Central memory CD8-positive, alpha-beta T cell (primary cell): ENCODE measurements at places on chromosomes 3 and 15.

- H3K4me1 ChIP-seq = no peaks in the 10 kb centered on the region
- no peaks in the 10 kb centered on the region for H3K36me3 ChIP-seq
- no peak overlapping the region for H3K4me3 ChIP-seq
- H3K27ac ChIP-seq = no peak overlapping the region
- no peaks in the 10 kb centered on the region for H3K27me3 ChIP-seq
These were observed 203.5 kb downstream of the MECOM start for GRCh38 chr3:169460035-169460434.

DNA sequence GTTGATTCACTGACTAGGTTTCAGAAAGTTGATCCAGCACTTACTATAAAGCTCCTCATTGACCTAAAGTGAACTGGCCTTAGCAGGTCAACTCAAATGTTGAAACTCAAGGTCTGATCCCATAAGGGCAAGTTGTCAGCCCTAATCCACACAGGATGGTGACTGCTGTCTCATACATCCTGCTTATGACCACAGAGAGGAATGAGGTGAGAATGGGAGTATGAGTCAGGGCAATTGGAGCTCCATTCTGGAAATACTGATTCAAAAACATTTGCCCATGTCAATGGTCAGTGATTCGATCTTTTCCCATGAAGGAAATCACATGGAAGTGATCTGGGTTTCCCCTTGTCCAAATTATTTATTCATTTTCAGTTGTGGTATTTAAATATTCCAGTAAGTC is 78.7 kb downstream of the ZNF385D start:
- DNase-seq = no peak
- no peaks in the 10 kb centered on the region for H3K4me1 ChIP-seq
- H3K27me3 ChIP-seq = no peaks in the 10 kb centered on the region
- H3K4me3 ChIP-seq = no peak overlapping the region
- H3K36me3 ChIP-seq = no peaks in the 10 kb centered on the region
- no peak overlapping the region for H3K27ac ChIP-seq

DNA sequence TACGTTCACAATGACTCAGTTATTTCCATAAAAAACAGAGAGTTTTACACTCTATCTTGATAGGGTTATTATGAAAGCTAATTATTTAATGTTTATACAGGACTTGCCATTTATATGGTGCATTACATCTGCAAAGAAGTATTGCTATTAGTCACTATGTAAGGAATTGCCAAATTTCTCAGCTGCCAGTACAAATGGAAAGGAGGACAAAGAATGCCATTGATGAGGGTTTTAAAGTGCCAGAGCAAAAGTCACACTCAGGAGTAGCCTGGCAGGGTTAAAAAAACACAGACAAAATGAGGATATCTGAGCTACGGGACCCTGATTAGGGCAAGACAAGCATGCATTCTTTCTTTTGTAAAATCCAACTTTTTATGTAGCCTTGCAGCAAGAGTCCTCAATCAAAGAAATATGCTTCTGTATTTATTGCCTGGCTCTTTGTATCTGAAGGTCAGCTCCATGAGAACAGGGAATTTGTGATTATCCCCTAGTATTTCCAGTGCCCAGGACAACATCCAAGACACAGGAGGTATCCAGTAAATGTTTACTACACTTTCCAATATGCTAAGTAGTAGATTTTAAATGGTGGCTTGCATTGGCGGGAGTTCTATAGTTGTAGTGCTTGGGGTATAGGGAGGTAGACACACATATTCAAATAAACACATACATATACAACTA is 1013.6 kb downstream of the ROBO1 start:
- DNase-seq = no peak
- H3K36me3 ChIP-seq = peaks cover 1% of the 10 kb centered on the region
- H3K27ac ChIP-seq = no peak overlapping the region

DNA sequence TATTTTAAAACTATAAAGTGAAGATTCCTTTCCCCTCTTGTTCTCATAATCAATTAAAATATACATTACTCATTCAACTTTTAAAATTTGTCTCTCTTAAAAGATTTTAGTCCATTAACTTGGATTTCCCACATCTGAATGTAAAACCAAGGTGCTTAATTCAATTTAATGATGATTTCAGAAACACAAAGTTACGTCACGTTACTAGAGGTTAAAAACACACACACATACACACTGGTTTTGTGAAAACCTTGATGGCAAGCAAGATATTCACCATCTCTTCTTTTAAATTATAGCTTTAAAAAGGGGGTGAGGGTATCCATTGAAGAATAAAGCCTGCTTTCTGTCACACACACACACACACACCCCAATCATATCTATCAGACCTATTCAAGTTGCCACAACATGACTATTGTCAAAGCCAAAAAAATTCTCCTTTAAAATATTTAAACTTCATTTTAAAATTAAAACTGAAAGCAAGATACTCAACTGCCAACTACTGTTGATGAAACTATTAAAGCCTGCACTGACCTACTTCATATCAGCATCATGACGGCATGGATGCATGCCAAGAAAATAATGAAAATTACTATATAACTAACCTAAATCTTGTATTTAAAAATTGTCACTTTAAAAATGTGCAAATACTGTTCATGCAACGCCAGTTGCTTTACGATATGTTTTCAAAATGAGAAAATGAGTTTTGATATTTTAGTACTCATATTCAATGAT is 2.1 kb downstream of the RFX7 start:
- peaks cover 50% of the 10 kb centered on the region for H3K4me1 ChIP-seq
- H3K36me3 ChIP-seq = peaks cover 15% of the 10 kb centered on the region
- H3K27me3 ChIP-seq = no peaks in the 10 kb centered on the region
- no peak for DNase-seq
- peak overlapping the region; percentile 83 for H3K27ac ChIP-seq

DNA sequence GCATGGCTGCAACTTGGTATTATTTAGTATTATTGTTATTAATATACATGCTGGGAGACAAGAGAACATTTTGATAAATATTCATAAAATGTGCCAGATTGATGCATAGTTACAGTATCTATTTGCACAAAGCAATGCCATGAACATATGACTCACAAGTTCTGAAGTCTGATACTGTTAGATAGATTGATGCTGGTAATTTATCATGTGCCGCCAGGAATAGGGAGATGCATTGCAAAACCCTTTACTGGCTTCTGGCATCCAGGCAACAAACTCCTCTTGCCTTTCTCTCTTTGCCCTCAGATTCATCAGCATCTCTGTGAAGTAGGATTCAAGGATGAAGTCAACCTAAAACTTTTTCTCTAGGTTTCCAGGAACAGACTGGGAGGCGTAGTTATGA is 41.0 kb upstream of the SLC25A26 start:
- H3K27me3 ChIP-seq = no peaks in the 10 kb centered on the region
- H3K27ac ChIP-seq = no peak overlapping the region
- no peak for DNase-seq
- no peaks in the 10 kb centered on the region for H3K4me1 ChIP-seq

- no peak overlapping the region for H3K27ac ChIP-seq
- H3K4me1 ChIP-seq = no peaks in the 10 kb centered on the region
- H3K36me3 ChIP-seq = no peaks in the 10 kb centered on the region
- H3K27me3 ChIP-seq = peaks cover 19% of the 10 kb centered on the region
- H3K4me3 ChIP-seq = no peak overlapping the region
These were observed 156.4 kb downstream of the LRRC28 start for GRCh38 chr15:99407716-99408115.

DNA sequence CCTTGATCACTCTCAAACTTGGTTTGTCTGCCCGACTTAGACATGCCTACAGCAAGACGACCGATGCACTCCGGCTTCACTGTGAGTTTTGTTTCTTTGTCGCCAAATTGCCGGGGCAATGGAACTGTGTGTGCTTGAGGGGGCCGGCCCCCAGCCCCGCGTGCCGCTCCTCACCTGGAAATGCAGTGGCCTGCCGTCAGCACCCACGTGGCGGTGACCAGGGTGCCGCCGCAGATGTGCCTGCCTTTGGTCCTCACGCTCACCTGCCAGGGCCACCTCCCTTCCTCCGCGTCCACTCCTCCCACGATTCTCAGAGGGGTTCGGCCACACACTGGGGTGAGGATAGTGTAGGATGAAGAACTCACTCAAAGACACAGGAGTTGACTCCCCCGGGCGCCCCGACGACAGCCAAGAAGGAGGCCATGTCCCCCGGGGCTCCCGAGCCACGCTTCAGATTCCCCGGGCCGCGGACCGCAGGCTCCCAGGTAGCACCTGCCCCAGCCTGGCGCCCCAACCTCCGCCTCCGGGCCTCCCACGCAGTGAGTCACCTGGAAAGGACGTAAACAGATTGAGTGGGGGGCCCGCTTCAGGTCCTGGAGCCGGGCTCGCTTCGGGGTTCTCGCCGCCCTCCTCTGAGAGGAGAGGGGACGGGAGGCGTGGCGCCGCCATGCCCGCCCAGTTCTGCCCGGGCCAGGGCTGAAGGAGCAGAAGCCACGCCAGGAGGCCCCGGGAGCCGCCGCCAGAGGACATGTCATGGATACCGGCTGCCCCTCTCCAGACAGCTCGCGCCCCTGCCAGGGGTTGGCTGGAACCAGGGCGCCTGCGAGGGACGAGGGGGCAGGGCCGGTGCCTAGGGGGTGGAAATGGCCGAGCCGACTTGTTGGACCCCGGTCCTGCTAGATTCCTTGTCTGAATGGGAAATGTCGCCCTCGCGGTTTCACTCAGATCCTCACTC is 29.6 kb downstream of the MYL3 start:
- H3K4me3 ChIP-seq = no peak overlapping the region
- no peak overlapping the region for H3K27ac ChIP-seq
- DNase-seq = no peak
- peaks cover 8% of the 10 kb centered on the region for H3K4me1 ChIP-seq
- H3K27me3 ChIP-seq = no peaks in the 10 kb centered on the region

- no peaks in the 10 kb centered on the region for H3K27me3 ChIP-seq
- no peaks in the 10 kb centered on the region for H3K4me1 ChIP-seq
- no peak for DNase-seq
These were observed 80.1 kb downstream of the MYO1E start for GRCh38 chr15:59292442-59293151.

DNA sequence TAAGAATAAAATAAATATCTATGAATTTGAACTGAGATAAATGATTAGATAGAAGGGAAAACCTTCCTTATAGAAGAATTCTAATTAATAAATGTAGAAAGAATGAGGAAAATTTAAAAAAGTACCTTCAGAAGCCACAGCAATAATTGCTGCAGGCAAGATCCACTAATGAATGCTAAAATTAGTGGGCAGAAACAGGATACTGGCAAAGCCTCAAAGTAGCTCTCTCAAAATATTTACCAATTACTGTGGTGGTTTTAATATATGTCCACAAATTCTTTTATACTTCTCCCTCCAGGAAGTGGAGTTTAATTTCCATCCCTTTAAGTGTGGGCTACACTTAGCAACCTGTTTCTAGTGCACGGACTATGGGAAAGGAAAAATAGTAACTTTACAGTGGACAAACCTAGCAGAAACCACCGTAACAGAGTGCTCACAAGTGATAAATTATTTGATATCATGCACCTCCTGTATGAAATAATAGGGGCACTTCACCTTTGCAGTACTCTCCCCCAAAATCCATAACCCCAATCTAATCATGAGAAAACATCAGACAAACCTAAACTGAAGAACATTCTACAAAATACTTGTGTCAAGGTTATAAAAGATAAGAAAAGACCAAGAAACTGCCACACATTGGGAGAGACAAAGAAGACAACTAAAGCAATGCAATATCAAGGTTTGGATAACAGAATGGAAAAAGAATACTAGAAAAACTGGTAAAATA is 6.8 kb downstream of the PEAK1 start:
- no peaks in the 10 kb centered on the region for H3K36me3 ChIP-seq
- no peak overlapping the region for H3K4me3 ChIP-seq
- no peaks in the 10 kb centered on the region for H3K27me3 ChIP-seq
- no peak for DNase-seq
- no peak overlapping the region for H3K27ac ChIP-seq

DNA sequence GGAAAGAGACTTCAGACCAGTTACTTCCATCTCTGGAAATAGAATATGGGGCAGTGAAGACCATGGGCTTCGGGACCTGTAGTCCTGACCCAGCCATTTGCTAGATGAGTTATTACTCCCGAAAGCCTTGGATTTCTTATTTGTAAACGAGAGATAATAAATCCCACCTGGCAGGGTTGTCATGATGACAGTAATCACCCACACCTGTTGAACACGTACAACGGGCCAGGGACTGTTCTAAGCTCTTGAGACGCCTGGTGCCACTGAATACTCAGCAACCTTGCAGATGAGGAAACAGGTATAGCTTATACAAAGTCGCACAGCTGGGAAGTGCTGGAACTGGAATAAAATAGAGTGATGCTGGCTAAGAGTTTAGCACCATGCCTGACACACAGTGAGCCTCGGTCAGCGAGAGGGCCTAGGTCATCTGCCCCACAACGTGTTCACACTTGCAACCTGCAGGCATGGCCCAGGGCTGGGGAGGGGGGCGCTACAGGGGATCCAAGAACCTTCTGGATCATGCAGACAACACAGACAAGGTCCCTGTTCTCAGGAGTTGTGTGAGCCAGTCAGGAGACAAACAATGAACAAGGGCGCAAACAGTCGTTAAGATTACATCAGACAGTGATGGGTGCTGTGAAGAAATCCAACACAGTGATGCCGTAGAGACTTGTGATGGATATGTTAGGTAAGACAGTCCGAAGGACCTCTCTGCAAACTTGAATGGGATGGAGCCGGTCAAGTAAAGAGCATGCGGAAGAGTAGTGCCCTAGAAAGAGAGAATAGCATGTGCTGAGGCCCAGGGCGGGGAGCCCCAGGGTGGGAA is 89.2 kb downstream of the CORO2B start:
- H3K27ac ChIP-seq = no peak overlapping the region
- no peak overlapping the region for H3K4me3 ChIP-seq
- peaks cover 73% of the 10 kb centered on the region for H3K27me3 ChIP-seq
- H3K4me1 ChIP-seq = no peaks in the 10 kb centered on the region
- H3K36me3 ChIP-seq = peaks cover 2% of the 10 kb centered on the region
- no peak for DNase-seq

- H3K4me1 ChIP-seq = peaks cover 21% of the 10 kb centered on the region
- no peak overlapping the region for H3K27ac ChIP-seq
- peaks cover 12% of the 10 kb centered on the region for H3K36me3 ChIP-seq
- peaks cover 5% of the 10 kb centered on the region for H3K27me3 ChIP-seq
These were observed 2.8 kb upstream of the NEK4 start for GRCh38 chr3:52773361-52774065.

DNA sequence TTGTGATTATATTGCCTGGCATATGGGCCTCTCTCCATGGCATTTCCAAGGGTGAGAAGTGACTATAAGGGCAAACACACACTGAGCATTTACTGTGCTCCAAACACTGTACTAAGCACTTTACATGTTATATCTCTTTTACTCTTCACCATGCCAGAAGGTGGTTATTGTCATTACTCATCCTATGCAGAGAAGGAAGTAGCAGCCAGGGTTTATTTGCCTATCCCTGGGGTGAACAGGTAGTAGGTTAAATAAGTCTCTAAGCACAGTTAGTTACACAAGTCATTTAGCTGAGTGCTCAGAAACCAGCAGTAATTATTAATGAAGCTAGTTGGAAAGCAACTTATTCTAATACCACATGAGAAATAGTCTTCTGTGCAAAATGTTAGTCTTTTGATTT is 109.9 kb upstream of the SYNPR start:
- no peak overlapping the region for H3K4me3 ChIP-seq
- DNase-seq = no peak
- H3K27ac ChIP-seq = no peak overlapping the region
- H3K36me3 ChIP-seq = no peaks in the 10 kb centered on the region
- no peaks in the 10 kb centered on the region for H3K27me3 ChIP-seq

- DNase-seq = peak; percentile 23
- no peak overlapping the region for H3K4me3 ChIP-seq
- no peaks in the 10 kb centered on the region for H3K27me3 ChIP-seq
These were observed 4.8 kb downstream of the RARRES1 start for GRCh38 chr3:158727206-158728060.
